Fibroblast of skin of scalp (primary cell): ENCODE measurements at places on chromosomes 16 and 17.

DNA sequence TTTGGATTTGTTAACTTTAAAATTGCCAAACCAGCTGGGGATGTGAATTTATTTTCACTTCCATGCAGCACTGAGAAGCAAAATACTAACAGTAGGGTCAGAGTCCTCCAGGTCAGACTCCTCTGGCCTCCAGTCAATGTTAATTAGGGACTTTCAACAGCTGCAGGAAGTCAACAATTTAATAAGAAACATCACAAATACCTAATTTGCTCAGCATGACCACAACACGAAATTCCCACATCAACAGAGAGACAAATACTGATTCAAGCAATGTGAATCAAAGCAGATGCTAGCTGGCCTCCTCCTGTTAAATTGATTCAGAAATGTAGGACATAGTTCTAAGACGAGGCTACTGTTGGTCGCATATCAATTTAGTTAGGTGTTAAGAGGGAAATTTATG, 111.7 kb downstream of the ABCA8 start:
- no peak for DNase-seq

GRCh38 chr16:65044873-65045272, 77.0 kb downstream of the CDH11 start:
- DNase-seq: peak; percentile 92

GRCh38 chr16:50555952-50556673, 7.9 kb downstream of the NKD1 start:
- no peak for DNase-seq

- DNase-seq: no peak
Observed at GRCh38 chr16:80719573-80719972, 84.8 kb downstream of the CDYL2 start.

GRCh38 chr17:21034340-21035235, 8.2 kb downstream of the USP22 start:
- DNase-seq: peak; percentile 15

GRCh38 chr17:45261577-45262515, at the start of gene SPATA32:
Gene SPATA32, minus strand, starts transcription at chr17:45262094. Its CDS starts 78 bp downstream, at chr17:45262016.
- DNase-seq: no peak

DNA sequence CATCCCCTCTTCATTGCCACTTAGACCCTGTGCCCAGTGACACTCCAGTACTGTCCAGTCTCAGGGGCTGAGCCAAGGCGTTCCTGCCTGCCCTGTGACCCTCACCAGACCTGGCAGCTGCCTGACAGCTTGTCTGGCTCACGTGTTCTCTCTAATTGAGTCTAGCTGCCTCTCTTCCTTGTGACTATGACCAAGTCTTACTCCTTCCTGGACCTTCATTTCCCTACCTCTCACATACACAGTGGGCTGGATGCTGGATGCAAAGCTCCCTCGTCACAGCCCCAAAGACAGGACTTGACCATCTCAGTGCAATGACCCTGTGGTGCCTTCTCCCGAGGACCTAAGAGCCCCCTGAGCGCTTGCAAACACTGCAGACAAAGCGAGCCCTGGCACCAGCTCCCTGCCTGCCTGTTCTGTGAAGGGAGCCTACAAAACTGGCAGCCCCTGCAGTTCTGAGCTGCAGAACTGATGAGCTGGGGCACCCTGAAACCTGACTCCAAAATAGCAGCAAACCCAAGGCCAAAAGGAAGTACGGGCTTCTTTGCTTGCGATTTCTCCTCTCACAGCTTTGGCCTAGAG, 1.7 kb downstream of the DEXI start:
- no peak for DNase-seq

DNA sequence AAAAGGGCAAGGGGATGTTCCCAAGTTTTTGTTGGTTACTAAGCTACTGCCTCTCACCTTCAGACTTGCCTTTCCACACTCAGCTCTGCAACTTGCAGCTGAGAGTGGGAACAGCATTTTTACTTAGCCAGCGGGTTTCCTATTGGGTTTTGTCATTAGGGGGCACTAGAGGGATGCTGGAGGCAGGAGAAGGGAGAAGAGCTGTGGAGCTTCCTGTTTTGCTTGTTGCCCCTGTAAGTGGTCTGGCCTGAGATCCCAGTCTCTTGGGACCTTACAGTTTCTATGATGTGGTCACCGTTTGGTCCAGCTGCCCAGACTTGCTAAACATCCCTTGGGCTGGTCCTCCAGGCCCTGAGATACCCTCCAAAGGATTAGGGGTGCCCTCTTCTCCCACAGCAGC, 209.6 kb upstream of the NLRP1 start:
- DNase-seq: no peak
